ENCODE measurements at places on chromosomes 1 and 21.

DNA sequence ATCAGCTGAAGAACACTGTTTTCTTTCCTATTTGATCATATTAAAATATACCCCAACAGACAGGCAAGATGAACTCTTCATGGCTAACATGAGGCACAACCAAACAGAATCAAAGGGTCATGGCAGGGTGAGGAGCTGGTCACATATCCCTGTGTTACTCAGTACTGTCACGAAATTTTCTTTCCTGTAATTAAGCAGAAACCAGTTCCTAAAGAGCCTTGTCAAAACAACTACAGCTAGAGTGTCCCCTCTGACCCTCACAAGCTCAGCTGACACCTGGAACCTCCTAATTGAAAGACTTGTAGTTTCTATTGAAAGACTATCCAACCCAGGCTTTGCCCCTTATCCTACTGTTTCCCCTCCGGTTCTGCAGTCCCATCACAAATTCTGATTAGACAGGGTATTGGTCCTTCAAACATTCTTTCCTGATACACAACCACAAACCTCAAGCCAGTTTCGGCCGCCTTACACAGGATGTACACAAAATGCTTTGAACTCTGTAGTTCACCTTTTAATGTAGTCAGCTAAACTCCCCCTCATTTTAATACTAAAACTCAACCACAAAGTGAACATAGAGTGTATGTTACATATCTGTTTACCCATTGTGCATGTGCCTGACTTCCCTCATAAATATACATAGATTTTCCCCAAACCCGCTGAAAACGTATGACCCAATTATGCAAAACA is 651.9 kb downstream of the MRPL39 start:
- DNase-seq: no peak

DNA sequence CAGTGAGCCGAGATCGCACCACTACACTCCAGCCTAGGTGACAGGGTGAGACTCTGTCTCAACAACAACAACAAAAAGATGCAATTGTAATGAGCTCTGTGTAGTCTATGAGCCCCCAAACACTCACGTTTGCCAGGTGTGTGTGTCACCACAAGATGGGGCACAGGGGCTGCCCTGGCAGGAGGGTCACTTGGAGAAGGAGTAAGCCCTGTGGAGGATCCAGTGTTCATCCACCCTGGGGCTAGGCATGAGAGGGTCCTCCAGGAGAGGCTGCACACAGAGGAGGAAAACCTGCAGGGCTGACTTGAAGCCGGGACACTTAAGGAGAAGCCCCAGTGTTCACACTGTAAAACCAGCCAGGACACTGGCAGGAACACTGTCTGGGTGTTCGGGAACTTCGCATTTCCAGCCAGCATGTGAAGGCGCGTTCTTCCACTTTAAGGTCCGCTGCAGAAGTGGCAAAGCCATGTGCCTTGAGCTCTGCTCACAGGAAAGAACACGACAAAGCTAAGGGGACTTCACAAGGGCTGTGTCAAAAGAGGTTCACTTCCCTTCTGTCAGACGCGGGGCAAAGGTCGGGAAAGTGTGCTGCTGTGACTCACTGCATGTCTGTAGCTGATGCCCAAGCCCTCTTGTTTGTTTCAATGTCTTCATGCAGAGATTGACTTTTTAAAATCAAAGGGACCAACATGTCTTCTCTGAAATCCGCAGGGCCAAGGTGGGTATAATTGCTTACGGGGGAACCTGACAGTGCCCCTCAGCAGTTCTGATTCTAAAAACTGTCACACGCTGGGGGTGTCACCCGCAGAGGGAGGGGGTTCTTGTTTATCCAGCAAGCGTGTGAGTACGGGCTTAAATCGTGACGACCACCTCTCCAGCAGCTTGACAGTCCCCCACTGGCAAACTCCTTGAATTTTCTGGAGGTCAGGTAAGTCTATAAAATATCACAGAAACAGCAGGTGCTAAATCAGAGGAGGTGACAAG is 102.8 kb downstream of the RIPK4 start:
- DNase-seq: no peak

DNA sequence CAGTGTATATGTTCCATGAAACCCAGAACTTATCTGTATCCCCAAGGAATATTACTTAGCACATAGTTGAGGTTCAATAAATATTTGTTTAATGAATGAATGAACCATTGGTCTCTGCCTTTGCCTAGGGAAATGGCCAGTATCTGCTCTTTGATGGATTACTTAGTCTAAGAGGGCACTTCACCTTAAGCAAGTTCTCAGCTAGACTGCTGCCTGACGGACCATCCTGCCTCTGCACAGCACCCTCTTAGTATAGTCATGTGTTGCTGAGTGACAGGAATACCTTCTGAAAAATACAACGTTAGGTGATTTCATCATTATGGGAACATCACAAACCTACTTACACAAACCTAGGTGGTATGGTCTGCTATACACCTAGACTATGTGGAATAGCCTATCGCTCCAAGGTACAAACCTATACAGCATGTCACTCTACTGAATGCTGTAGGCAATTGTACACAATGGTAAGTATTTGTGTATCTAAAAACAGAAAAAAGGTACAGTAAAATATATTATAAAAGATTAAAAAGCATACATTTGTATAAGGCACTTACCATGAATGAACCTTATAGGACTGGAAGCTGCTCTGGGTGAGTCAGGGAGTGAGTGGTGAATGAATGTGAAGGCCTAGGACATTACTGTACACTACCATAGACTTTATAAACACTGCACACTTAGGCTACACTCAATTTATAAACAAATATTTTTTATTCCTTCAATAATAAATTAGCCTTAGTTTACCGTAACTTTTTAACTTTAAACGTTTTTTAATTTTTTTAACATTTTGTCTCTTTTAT is 83.7 kb upstream of the LRRC8D start:
- DNase-seq: no peak

- DNase-seq: no peak
These were observed 14.5 kb downstream of the SYT11 start for GRCh38 chr1:155873860-155874259.

All from DMS 273 treated with DMSO at 0.1 percent for 48 hours (cell line).